ENCODE measurements at places on chromosomes 7 and 10.
A peak's percentile ranks its signal among the peaks of the same experiment; 100 is the strongest.

- no peak for DNase-seq
These were observed 90.0 kb downstream of the PROSER2 start for GRCh38 chr10:11913079-11913641.

GRCh38 chr7:135758531-135758932 is 9.9 kb upstream of the FAM180A start:
- no peak for DNase-seq

DNA sequence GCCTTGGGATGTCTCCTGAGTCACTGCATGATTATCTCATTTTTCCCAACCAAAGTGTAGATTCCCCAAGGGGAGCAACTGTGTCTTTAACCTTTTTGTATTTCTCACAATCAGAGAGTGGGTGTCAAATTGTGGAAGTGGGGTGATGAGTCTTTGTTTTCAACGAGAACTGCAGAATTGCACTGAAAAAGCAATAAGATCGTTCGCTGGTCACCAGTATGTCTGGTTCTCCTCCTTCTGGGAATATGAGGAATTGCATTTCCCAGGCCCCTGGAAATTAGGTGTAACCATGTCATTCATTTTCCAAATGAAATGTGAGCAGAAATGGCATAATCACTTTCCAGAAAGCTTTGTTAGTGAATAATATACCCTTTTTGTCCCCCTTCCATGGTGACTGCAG is 326.9 kb downstream of the GPAM start:
- no peak for DNase-seq

DNA sequence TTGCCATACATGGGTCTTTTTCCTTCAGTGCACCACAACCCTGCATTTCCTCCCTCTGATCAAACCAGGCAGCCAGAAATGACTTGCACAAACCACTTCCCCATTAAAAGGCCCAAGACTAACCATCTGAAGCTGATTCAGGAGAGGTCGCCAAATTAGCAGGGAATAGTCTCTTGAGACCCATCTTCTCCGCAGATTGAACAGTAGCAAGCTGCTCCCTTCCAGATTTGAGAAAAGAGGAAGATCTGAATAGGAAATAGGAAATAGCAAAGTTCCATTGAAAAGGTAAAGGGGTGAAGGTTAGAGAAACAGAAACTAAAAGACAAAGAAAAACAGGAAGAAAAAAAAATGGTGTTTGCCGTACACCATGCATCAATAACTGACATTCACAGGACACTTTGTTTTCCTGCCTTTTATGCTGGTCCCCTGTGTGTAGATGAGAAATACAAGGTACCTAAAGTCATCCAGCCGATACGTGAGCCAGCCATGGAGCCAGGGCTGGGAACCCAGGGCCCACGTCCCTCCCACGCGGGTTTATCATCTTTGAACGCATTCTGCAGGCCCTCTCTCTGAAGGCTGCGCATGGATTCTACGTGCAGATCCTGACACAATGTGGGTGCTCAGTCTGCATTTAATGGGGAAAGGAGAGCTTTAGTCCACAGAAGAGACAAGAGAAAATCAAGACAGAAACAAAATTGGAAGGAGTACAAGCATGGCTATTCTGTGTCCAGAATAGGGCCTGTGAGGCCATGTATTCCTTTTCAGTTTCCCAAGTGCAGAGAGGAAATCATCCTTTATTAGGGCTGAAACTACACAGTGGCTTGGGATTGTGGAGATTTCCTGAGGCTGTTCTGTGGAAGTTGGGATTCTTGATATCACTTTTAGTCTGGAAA is 268.4 kb upstream of the NPVF start:
- no peak for DNase-seq

DNA sequence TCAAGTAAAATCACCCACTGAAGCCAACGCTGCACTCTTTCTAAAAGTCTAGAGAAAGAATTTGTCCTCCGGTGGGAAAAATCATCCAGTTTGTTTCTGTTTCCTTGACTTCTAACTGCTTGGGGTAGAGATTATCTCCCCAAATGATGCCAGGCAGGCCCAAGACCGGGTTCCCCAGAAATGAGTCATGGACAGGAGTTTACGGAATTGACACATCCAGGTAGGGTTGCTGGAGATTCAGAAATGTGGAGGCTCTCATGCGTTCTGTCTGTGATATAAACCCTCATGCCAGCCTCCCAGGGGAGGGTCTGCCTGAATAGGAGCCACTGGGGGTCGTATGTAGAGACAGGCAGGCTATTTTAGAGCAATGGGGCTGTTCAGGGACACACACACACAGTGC is 230.9 kb downstream of the TCERG1L start:
- no peak for DNase-seq

DNA sequence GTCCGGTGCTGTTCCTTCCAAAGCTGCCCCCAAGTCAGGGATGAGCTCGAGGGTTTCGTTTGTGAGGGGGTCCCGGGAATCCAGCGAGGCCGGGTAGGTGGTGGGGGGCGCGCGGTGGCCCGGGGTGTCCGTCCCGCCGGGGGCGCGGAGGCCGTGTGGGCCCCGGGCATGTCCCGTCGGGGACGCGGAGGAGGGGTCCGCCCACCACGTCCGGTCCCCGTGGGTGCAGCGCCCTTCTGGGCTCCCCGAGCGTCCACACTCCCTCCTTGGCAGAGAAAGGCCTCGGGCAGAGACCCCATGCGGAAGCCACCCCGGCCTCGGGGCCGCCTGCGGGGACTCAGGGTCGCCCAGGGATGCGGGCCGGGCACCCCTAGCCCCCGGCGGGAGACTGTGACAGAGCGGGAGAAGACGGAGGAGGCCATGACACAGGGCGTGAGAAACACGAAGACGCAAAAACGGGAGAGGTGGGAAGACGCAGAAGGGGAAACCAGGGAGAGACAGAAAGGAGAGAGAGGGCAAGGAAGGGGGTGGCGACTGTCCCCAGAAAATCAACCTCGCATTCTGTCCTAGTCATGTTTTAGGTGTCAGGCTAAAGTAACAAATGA is 640 bp upstream of the ZNF425 start:
- DNase-seq: peak; percentile 35

- no peak for DNase-seq
These were observed at the start of gene HTR5A for GRCh38 chr7:155069992-155070751. TSS of gene HTR5A (plus strand) at chr7:155070324. CDS start at chr7:155070900, 576 bp downstream.

DNA sequence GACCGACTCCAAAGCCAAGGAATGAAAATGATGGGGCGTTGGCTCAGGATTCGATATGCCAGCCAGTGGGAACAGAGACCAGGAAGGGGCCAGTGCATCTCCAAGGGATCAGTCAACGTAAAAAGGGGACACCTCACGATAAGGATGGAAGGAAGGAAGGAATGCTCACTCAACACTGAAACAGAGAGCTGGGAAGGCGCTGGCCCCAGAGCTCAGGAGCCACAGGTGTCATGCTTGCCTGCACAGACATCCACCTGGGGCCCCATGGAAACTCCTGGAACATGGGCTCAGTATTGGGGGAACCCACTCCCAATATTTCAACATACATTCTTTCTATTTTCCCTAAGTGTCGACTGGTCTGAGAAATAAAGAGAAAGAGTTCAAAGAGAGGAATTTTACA is 5.3 kb downstream of the MMRN2 start:
- DNase-seq: no peak

DNA sequence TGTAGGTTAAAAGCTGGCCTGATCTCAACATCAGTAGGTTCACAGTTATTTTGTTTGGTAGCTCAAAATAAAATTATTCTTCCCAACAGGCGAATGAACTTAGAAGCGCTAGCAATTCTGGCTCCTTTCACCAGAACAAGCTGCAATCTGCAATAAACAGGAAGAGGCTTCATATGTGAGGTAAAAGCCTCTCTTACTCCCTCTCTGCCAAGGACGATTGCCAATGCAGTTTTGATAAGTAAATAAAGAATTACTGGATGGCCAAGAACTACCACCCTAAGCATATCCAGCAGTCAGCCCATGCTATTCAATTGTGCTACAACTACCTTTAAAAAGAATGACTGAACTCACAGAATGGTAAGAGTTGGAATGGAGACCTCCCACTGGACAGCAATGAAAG is 150.0 kb upstream of the LAMB4 start:
- DNase-seq: no peak

DNA sequence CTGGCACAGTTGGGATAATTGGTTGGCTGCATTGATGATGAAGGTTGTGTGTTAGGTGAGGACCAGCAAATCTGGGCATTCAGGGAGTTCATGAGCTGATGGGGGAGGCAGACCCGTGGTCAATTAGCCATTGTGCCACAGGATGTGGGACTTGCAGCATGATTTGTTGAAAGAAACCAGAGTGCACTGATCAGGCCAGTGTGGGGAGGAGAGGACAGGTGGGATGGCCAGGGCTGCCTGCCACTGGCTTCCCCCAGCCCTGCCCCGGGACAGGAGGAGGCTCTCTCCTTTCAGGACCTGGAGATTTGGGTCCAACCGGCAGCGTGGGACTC is 4.3 kb downstream of the CLIP2 start:
- DNase-seq: no peak

- no peak for DNase-seq
These were observed 77.0 kb downstream of the CCDC71L start for GRCh38 chr7:106583706-106584690.

DNA sequence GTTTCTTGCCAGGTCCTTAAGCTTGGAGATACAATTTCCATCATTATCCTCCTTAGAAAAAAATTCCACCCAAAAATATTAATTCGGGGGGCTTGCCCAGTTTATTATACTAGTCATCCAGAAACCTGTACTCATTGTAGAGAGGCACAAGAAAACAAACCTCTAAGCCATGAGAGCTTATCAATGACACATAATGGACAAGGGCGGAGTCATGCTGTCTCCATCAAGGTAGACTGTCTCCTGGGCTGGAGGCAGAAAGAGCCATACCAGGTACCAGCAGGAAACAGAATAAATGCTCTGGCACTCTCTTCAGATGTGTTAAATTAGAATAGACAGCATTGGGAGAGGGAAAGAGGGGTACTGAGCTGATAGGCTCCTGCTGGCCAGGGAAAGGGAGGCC is 69.8 kb upstream of the GSDME start:
- no peak for DNase-seq

DNA sequence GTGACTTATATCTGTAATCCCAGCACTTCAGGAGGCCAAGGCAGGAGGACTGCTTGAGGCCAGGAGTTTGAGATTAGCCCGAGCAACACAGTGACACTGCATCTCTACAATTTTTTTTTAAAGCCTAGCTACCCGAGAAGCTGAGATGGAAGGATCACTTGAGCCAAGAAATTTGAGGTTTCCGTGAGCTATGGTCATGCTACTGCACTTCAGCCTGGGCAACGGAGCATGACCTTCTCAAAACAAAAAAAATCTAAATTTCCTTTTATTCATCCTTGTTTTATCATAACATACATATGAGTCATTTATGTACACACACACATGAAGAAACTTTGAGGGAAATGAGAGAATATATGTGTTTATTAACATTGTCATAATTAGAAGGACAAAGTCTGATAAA is 277.5 kb upstream of the MAGI2 start:
- peak; percentile 68 for DNase-seq

- no peak for DNase-seq
These were observed 134.8 kb downstream of the PCDH15 start for GRCh38 chr10:54666192-54666591.

DNA sequence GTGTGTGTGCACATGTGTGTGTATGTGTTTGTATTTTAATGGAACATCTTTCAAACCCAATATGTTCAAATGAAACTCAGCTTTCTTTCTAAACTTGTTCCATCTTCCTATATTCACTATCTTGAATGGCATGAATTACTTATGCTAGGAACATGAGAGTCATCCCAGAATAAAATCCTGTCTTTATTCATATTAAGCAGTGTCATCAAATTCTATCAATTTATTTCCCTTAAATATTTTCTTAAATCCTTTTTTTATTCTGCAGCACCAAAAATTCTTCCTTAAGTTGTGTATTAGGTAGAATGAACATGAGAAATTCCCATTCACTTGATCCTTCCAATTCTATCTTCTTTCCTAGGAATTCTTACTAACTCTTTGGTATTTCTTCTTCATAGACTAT is 146.6 kb upstream of the PCDH15 start:
- DNase-seq: no peak

DNA sequence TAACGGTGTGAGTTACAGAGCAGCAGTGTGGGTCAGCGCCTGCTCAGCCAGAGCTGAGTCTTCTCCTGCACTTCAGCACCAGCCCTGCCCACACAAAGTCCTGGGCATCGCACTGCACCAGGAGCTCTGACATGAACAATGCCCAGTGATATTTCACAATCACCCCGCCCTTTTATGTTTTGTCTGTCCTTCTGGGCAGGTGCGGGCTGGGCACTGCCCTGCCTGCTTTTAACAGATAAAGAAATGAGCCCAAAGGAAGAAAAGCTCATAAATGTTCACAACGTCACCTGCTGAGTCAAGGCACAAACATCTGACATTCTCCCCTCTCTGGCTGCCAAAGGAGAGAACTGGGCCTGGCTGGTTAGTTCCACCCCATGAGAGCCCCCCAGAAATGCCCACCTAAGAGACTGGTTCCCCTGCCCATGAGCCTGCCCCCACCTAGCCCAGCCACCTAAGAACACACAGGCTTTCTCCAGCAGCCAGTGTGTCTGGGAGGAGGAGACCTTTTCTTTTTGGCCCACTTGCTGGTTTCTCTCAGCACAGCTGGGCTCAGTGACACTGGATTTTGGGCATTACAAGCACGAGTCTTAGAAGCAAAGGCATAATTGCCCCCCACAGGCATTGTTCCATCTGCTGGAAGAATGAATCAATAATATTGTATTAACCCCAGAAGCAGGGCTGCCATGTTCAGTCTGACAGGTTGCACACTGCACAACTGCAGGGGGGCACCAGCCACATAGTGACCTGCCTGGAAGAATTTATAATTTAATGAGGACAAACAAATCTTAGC is 22.3 kb downstream of the CALML3 start:
- no peak for DNase-seq

DNA sequence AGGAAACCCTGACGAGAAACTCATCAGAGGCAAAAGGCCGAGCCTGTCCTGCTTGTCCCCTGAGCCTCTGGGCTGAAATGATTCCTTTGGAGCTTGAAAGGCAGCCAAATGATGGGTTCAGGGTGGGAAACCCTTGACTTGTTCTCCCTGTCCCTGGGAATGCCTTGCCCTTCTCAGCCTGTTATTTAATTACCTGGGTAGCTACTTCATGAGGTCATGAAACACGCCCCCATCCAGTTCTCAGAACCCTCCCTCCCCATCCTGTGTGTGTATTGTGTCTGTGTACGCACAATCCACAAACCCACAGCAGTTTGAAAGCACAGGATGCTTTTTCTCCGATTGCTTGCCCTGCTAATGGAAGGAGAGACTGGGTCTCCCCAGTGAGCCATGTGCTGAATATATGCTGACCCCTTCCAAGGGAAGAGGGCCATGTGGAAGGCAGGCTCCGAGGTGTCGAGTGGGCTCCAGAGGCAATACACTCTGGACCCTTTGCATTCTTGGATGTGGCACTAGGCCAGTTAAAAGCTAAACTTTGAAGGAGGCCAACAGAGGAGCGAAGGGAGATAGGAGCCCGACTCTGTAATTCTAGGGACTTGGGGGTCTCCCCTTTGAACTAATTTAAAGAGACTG is 10.6 kb downstream of the DUSP5 start:
- no peak for DNase-seq

GRCh38 chr7:6167587-6168476 is 104.6 kb downstream of the CYTH3 start:
- DNase-seq: no peak
